ENCODE measurements at places on chromosomes 3 and 15. TPM values are rescaled to one million over a fixed set of nuclear protein-coding genes. Genes with fewer than 3 reads are reported as not detected.
A peak's percentile ranks its signal among the peaks of the same experiment; 100 is the strongest.

- DNase-seq: no peak
These were observed 246.9 kb upstream of the TLE3 start for GRCh38 chr15:70344666-70345065.

The ANKUB1 gene
- total RNA-seq: not detected

DNA sequence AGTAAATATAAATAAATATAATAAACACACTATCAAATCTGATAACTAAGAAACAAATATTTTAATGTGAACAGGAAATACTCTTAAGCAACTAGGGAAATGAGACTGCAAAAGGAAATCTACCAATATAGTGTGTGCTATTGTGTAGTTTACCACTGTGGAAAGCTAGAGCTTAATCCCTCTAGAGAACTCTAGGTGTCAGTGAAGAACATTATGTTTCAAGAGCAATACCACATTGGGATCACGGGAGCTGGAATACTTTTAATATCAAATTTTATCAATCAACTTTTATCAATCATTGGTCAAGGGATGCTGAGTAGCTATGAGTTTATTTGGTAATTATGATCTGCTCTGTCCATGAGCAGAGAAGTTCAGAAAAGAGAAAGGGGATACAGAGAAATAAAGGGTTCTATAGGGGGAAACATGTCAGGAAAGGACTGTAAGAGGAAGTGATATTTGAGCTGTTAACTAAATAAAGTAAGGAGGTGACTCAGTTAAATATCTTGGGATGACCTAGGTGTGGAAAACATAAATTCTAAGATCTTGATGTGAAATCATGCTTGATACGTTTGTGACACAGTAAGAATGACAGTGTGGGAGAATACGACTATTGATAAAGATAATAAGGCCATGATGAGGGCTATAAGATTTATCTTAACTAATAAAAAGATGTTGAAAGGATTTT, 762.2 kb upstream of the ALCAM start:
- peak; percentile 54 for DNase-seq

DNA sequence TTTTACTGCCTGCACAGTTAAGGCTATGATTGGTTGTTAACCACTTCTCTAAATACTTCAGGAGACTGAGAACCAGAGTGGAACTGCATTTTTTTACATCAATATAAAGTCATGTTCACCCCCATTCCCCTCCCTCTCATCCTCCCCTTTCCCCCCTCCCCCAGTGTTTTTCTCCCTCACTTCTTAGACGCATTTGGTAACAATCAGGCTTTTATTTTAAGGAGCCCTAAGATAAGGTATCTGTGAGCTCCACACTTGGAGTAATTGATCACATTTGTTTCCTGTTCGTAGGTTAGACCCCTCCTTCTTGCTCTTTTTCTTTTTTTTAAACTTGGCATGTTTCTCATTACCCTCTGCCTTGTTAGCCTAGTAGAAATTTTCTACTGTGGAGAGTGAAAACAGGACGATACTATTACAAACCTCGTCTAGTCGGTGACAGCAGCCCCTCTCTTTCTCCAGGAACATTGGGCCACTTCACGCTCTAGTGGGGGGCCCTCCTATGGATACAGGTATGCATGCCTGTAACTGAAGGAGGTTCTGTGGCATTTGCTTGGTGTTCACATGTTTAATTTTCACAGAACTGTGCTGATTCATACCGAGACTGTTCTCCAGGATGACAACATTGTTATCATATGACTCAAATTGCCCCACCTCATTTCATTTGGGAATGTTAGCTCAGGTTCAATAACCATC, 314.4 kb downstream of the MECOM start:
- peak; percentile 88 for DNase-seq

GRCh38 chr15:41259546-41260189, 28.6 kb downstream of the CHP1 start:
- DNase-seq: no peak

The LRRIQ4 gene
- 0.17 TPM for total RNA-seq

DNA sequence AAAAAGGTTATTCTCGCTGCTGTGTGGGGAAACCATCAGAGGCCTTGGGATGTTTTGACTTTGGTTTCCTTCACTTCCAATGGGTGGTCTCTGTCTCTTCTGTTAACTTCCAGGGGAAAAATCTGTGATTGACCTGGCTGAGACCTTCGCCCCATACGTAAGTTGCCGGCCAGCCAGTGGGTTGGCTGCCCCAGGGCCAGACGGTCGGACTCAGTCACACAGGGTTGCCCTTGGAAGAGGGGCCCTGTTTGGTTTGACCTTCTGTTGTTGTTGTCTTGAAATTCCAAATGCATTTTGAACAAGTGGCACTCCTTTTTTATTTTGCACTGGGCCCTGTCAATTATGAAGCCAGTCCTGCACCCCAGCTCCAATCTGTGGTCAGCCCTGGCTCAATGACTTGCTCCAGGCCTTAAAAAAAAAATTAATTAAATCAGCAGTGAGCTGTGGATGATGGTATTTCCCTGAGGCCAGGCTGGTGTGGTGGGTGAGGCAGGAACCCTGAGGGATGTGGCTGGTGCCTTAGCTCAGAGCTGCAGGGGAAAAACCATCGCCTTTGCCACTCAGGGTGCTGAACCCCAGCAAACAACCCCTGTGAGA, 4.5 kb downstream of the FAM107A start:
- DNase-seq: peak; percentile 61

DNA sequence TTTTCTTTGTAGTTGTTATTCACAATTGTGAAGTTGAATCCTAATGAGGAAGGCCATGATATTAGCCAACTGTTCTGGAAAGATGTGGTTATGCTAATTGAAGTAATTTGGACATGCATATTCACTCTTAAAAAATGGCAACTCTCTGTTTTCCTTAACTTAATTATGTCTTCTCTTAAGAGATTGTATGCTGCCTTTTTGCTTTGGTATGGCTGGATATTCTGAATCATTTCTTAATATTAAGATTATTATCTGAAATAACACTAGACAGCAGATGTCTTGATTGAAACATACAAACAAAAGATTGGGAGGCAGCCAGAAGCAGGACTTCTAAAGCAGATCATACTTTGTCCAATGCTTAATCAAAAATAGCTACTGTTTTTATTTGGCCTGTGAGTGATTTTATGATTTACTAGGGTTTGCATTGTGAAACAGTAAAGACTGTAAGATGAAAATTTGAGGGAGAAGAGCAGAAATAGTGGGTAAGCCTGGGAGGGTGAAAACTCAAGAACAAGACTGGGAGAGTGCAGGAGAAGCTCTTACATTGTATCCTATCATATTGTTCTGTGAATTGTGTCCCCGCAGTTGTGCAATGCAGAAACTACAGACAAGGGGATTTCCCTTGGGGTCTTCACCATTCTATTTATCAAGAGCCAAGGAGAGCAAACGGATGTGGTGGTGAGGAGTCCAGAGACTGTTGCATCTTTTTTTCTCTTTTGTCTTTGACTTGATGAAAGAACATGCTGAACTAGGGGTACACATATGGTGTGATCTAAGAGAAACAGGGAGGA, 554.8 kb downstream of the TUSC7 start:
- DNase-seq: no peak

DNA sequence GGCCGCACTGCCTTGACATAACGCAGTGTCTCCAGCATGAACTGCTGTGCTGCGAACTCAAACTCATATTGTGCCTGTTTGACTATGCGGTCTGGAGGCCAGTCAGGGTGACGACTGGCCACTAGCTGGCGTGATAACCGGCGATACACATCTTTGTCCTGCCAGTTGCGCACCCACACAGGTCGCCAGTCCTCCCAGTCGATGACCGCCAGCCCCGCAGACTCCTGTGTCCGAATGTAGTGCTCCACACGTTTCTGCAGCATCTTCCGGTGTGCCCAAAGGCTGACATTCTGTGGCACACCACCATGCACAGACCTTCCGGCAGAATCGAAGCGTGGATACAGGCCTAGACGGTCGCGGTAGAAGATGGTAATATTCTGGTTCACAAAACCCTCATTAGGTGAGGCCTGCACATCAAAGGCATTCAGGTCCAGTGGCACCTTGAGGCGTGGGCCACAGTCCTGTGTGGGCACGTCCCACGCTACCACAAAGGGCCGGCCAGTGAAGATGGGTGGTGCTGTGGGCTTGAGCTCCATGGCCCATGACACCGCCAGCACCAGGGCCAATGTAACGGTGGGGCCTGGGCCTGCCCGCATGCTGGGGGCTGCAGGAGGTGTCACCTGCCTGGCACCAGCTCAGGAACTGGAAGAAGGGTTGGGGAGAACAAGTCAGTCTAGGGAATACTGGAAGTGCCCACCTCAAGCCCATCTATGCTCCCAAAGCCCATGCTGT, 2.5 kb downstream of the HYAL2 start:
- no peak for DNase-seq

GRCh38 chr15:35691173-35691761, 145.3 kb upstream of the DPH6 start:
- no peak for DNase-seq

GRCh38 chr3:11096266-11097139, 57.8 kb upstream of the HRH1 start:
- peak; percentile 92 for DNase-seq

- no peak for DNase-seq
These were observed 81.0 kb downstream of the TMEM108 start for GRCh38 chr3:133119176-133119575.

DNA sequence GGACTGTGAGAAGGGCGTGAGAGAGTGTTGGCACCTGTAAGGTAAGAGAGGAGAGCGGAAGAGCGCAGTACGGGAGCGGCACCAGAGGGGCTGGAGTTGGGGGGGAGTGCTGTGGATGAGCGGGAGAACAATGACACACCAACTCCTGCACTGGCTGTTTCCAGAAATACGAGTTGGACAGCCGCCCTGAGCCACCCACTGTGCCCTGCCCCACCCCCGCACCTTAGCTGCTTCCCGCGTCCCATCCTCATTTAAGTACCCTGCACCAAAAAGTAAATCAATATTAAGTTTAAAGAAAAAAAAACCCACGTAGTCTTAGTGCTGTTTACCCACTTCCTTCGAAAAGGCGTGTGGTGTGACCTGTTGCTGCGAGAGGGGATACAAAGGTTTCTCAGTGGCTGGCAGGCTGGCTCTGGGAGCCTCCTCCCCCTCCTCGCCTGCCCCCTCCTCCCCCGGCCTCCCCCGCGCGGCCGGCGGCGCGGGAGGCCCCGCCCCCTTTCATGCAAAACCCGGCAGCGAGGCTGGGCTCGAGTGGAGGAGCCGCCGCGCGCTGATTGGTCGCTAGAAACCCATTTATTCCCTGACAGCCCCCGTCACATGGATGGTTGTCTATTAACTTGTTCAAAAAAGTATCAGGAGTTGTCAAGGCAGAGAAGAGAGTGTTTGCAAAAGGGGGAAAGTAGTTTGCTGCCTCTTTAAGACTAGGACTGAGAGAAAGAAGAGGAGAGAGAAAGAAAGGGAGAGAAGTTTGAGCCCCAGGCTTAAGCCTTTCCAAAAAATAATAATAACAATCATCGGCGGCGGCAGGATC, at the start of gene SOX2:
Gene SOX2, plus strand, starts transcription at position 601 of the 811 bp plus-strand sequence. CDS start 436 bp downstream, outside the sequence.
- peak; percentile 79 for DNase-seq

The C3orf22 gene
- not detected for total RNA-seq

- DNase-seq: peak; percentile 36
These were observed 52.7 kb upstream of the SPTSSB start for GRCh38 chr3:161423911-161424522.

DNA sequence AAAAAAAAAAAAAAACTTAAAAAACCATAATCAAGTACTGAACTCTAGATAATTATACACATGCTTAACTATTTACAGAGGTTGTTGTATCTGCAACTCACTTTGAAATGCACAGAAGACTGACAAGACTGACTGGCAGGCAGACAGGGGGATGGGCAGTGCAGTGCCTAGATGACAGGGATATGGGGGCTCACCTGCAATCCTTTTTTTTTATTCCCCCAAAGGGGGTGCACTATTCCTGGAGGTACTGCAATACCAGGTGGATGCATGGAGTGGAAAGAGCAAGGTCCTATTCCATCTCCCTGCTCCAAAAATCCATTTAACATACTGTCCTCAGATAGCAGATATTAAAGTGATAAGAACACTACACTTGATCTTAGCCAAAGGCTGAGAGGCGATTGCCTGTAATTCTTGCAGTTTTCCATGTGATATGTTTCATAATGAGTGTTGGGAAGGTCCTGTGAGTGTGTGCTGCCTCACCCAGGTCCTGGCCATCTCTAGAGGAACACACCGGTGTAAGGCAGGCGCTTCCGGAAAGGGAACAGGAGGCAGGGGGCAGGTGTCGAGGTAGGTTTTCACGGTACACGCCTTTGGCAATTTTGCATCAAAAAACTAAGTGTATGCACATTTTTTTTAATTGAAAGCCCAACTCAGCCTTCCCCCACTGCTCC, 22.7 kb downstream of the SEC61A1 start:
- DNase-seq: no peak

GRCh38 chr3:7144697-7145308, 283.9 kb downstream of the GRM7 start:
- peak; percentile 28 for DNase-seq

- no peak for DNase-seq
These were observed 291.1 kb upstream of the PDZRN3 start for GRCh38 chr3:73915886-73916285.

GRCh38 chr3:141476033-141476432, 10.8 kb upstream of the RASA2 start:
- no peak for DNase-seq

DNA sequence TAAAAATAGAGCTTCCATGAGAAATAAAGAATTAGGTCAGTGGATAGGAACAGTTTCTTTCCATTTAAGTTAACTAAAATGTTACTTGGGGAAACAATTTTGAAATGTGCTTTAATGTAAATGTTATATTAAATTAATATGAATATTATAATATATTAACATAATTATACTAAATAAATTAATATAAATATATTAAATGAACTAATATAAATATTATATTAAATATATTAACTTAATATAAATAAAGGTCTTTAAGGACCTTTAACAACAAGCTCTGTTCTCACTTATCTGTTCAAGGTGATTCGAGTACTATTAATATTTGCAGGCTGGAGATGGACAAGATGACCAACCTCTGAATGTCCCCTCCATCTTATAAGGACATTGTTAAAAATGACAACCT, 100.6 kb downstream of the MAGI1 start:
- DNase-seq: no peak

The KLHL40 gene
- total RNA-seq: not detected

- DNase-seq: no peak
These were observed 43.4 kb downstream of the FEZF2 start for GRCh38 chr3:62329971-62330370.

DNA sequence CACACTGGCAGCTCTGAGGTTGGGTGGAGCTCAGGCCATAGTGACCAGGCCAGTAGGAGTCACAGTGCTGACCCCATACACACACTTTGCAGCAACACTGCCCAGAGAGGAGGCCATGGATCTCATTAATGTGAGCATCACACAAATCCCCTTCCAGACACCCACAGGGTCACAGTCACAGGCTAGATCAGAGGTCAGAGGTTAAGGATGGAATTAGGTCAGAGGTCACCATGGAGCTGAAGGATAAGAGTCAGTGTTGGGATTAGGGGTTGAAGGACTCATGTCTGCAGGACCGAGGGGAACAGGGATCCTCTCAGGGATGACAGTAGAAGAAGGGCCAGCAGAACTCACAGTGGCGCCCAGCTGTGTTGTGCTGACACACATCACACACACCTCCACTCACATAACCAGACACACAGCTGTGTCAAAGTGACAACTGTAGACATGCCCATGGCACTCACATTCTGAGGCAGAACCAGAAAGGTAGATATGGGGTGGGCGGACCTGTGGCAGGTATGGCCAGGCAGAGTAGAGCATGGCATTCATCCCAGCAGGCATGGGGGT, 12.7 kb downstream of the CCDC71 start:
- DNase-seq: no peak

Measured in renal cortical epithelial cell (primary cell).